Activated T-cell treated with anti-CD3 and anti-CD28 coated beads, Interleukin-2, amount 50 U/mL, for 24 hours (primary cell): ENCODE measurements at places on chromosomes 7 and 10.

DNA sequence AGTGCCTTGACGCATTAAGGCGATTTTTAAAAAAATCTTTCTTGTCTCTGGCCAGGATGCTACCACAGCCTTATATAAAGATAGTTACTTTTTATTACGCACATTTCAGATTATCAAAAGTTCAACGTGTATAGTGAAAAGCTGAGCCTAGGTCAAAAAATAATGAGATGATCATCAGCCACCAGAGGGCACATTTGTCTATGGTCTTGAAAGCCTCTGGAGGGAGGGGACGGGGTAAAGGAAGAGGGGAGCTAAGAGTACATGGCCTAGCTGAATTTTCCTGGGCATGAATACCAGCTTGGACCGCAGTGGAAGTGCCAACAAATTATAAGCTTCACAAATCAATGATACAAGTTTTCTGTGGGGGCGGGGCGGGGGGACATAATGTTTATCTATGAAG, 285.9 kb upstream of the SMIM30 start:
- DNase-seq = no peak

- DNase-seq = no peak
Observed at GRCh38 chr7:144379776-144380384, 23.6 kb downstream of the NOBOX start.

- DNase-seq = no peak
Observed at GRCh38 chr7:39248692-39249090, 271.0 kb downstream of the POU6F2 start.

DNA sequence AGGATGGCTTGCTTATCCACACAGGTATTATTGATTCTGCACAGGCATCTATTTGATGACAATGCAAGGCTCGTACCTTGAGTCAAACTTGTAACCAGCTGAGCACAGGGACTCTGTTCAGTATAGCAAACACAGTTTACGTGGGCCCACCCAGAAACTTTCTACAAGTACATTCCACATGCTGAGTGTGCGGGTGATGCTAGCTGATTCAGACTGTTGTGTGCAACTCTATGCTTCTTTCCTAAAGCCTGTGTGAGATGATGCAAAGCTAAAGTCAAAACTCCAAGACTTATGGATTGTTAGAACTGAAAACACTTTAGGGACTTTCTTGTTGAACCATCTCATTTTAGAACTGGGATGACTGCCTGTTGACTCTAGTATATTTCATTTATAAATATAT, 21.5 kb upstream of the CALD1 start:
- no peak for DNase-seq

GRCh38 chr7:129799350-129799955, 153.3 kb downstream of the UBE2H start:
- no peak for DNase-seq

DNA sequence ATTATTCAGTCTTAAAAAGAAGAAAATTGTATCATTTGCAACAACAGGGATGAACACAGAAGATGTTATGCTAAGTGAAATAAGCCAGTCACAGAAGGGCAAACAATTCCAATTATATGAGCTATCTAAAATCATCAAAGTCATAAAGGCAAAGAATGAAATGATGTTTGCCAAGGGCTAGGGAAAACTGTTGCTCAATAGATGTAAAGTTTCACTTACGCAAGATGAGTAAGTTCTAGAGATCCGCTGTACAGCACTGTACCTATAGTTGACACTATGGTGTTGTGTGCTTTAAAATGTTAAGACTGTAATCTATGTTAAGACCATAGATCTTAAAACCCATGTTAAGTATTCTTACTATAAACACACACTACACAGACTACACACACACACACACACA, 904.6 kb upstream of the LRRN3 start:
- DNase-seq = no peak

GRCh38 chr7:90587766-90588165, 8.4 kb upstream of the CDK14 start:
- DNase-seq = no peak

DNA sequence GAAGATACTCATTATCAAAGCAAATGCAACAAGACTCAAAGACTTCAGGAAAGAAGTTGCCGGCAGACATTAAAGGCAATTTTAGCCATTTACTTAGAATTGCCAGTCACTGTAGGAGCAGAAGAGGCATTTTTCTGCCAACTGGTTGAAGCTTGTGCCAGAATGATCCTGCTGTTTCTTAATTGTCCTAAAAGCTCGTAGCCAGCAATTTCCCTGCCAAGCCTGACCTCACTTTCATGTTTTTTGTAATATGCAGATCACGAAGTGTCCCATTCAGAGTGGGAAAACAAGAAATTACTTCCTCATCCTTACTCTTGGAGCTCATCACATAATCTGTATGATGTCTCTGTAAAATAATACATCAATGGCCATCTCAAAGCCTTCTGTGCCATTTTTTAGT, 130.9 kb upstream of the ANKRD1 start:
- no peak for DNase-seq

DNA sequence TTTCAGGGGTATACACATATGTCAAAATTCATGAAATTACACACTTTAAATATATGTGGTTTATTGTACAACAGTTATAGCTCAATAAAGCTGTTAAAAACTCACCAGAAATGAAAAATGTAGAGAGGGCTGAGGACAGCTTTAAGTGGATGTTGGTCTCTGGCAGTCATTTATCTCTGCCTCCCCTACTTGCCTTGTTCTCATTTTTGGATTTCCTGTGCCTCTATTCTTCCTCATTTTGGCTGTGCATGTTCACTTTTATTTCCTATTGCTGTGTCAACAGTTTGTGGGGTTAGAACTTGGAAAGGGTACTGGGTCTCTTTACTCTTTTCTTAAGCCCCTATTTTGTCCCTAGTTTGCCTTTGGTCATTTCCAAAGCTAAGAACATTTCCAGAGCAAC, 18.6 kb upstream of the MEST start:
- DNase-seq = no peak
